Stimulated activated CD8-positive, alpha-beta memory T cell treated with anti-CD3 and anti-CD28 coated beads, Interleukin-4, amount 100 ng/mL, for 48 hours (primary cell): ENCODE measurements at places on chromosomes 11 and 22.

DNA sequence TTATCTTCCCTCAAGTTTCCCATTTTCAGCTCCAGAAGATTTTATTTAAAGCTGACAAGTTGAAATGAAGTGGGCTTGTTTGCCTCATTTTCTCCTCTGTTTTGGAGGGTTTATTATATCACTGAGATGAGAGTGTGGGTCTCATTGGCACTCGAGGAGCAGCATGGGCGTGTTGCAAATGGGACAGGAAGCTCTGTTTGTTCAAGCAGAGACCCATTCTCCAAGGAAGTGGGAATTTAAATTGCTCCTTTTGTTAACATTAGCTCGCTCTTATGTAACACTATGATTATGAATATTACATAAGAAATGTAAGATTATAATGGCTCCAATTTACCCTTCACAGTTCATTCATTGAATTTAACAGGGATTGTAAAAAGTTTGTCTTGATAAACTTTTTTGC is 317.7 kb upstream of the CTSC start:
- DNase-seq, result no peak

- DNase-seq, result no peak
Measured at GRCh38 chr11:35474688-35475087, 50.7 kb downstream of the PAMR1 start.

DNA sequence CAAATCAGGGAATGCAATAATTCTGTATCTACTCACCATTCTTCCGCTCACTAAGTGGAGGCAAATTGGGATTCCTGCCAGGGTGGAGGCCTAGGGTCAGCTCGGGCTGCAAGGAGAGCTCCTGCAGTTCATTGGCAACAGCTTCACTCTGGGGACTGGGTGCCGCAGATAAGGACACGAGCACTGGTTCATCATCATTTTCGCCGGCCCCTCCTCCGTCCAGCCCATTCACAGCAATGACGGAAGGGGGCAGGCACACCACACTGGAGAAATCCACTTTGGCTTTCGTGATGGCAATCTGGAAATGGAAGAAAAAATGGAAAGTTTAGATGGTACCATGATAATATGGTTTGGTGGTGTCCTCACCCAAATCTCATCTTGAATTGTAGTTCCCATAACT is 84.4 kb downstream of the MRTFA start:
- DNase-seq, result no peak

DNA sequence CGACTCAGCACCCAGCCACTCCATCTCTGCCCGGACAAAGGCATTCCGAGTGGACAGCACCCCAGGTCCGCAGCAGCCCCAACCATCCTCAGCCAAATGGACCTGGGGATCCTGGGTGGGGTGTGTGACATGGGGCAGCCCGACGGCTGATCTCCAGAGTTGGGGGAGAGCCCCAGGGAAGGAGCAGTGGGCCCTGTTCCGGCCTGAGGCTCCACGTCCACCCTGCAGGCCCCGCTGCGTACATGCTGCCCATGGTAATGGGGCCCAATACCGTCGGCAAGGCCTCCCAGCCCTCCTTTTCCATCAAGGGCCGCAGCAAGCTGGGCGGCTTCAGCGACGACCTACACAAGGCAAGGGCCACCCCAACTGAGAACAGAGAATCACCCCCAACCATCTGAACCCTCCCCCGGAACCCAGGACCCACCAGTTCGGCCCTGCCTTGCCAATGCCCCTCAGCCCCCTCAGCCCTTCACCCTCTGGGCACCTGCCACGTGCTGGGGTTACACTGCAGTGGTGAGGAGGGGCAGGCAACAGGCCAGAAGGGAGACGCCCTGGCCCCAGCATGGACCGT is 5.4 kb downstream of the SCGB1C1 start:
- DNase-seq, result no peak

GRCh38 chr11:68373189-68373814 is 60.9 kb downstream of the LRP5 start:
- DNase-seq, result no peak

- DNase-seq, result no peak
Measured at GRCh38 chr11:23078289-23078971, 218.2 kb upstream of the CCDC179 start.

GRCh38 chr11:61635787-61636186 is 44.4 kb upstream of the DAGLA start:
- no peak for DNase-seq

DNA sequence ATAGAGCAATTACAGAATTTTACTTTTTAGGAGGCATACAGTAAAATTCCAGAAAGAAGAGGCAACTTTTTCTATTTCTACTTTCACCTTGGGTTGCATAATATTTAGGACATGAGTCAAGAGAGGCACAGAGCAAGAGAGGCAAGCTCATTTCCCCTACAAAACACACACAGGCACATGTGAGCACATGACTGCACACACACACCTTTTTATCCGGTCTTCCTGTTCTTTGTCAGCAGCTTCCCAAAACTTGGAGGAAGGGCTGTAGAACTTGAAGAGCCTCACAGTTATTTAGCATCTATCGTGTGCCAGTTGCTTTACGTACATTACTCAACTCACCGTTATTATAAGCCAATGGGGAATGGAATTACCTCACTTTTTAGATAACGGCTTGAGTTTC is 37.8 kb upstream of the CCDC179 start:
- no peak for DNase-seq

- no peak for DNase-seq
Measured at GRCh38 chr22:34669001-34669400, 397.0 kb upstream of the ISX start.

DNA sequence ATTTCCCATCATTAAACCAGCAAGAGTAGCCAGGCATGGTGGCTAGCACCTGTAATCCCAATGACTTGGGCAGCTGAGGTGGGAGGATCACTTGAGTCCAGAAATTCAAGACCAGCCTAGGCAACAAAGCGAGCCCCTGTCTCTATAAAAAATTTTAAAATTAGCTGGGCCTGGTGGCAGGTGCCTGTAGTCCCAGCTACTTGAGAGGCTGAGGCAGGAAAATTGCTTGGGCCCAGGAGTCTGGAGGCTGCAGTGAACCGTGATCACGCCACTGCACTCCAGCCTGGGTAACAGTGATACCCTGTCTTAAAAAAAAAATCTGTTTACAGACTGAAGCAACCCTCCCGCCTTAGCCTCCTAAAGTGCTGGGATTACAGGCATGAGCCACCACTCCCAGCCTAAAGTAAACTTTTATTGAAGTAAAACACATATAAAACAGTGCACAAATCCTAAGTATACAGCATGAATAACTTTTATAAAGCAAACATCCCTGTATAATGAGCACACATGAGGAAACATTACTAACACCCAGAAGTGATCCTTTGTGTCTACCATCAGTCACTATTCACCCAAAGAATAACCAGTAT is 12.6 kb downstream of the UCP3 start:
- peak; percentile 30 for DNase-seq

- DNase-seq, result no peak
Measured at GRCh38 chr11:35413598-35413997, 5.8 kb downstream of the SLC1A2 start.

DNA sequence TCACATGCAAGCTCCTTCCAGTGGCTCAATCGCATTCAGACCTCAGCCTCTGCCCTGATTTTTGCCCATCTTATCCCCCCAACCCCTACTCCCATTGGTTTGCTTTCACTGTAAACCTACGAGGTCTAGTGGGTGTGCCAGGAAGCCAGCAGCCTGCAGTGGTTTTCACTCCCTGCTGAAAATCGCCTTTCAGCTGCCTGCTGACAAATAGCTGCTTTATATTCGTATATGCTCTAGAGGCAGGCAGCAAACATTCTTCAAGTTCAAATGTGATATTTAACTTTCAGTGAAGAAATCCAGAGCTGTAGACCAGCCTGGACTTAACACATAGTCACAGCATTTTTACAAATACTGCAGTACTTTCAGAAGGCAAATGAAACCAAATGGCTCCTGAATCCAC is 92.8 kb upstream of the APOA1 start:
- peak; percentile 49 for DNase-seq

- DNase-seq, result no peak
Measured at GRCh38 chr11:134453441-134453840, 41.4 kb upstream of the B3GAT1 start.

DNA sequence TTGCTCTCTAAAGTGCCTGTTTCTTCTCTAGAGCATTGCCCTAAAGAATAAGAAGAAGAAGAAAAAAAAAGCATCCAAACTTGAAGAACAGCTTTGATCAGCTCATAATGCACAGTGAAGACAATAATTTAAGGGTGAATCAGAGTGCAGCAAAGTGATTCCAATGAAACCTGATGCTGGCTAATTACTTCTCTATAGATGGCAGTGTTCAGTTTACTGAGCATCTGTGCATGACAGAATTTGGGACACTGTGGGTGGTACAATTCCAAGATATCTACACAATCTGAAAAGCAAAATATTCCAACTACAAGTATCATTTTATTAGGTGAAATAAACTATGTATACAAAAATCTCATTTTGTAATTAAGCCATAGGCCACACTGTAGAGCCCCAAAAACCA is 450.5 kb upstream of the CCDC90B start:
- DNase-seq, result no peak

DNA sequence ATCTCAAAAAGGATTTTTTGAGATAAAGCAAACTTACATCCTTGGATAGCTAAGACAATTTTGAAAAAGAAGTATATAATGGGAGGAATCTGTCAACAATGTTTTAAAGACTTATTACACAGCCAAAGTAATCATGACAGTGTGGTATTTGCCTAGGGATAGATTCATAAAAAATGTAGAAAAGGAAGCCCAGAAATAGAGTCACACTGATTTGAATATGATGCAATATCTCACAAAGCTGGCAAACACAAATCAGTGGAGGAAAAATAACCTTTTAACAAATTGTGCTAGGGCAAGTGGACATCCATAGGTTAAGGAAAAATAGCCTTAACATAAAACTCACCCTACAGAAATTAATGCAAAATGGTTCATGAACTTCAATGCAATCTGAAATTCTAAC is 6.0 kb downstream of the XKR3 start:
- DNase-seq, result no peak

DNA sequence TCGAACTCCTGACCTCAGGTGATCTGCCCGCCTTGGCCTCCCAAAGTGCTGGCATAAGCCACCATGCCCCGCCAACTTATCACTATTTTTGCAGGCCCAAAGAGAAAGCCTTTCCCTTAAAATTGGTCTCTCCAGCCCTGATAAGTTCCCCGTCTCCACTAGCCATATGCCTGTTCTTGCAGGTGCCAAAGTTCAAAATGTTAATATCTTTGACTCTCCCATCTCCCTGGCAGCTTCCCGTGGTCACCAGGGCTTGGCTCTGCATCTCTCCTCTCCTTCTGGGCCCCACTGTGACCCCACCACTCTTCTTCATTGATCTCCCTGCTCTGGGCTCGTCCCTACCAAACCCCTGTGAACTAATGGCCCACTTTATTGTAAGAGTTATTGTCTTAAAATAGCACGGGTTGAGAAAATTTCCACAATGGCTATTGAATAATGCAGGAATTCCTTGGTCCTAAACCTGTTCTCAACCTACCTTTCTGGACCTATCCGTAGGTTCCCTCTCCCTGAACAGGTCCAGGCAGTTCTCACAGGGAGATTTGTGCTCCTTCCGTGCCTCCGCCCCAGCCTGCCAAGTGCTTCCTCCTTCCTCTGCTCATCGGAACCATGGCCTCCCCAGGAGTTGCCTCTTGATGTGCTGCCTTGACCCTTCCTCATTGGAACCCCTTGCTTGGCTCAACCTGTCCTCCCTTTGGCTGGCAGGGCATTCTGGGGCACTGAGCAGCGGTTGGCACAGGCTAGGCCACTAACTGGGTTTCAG is 147.5 kb downstream of the DSCAML1 start:
- DNase-seq, result no peak

- DNase-seq, result no peak
Measured at GRCh38 chr11:42596576-42597145, 715.1 kb upstream of the API5 start.

- no peak for DNase-seq
Measured at GRCh38 chr11:111319296-111319695, 20.9 kb downstream of the POU2AF3 start.

DNA sequence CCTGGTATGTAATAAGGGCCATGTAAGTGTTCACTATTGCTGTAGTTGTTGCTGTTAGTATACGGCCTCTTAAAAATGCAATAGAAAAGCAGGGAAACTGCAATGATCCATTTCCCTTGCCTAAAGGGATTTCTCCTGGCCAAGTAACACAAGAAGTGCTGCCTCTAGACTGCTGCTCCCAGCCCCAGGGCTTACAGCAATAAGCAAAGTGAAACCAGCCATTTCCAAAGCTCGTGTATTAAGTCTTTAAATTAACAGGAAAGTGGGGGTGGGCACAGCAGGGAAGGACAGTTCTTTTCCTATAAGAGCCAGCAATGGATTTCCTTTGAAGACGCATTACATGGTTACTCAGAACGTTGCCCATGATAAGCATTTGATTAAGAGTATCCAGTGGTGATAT is 36.9 kb upstream of the WT1 start:
- DNase-seq, result no peak

DNA sequence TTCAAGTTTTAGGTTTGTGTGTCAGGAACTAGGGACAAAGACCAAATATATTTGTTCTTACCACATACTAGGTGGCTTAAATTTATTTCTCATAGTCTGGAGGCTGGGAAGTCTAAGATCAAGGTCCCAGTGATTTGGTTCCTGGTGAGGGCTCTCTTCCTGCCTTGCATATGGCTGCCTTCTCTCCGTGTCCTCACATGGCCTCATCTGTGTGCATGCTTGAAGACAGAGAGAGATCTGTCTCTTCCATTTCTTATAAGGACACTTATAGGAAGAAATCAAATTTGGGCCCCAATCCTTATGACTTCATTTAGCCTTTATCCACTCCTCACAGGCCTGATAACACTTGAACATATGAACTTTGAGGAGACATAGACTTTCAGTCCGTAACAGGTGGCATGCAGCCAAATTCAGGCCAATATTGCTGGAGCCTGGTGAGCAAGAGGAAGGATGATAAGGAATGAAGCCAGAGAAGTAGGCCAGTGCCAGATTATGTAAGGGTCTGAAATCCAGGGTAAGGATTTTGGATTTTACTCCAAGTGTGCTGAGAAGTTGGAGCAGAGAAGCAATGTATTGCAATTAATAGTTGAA is 35.1 kb downstream of the TTC17 start:
- no peak for DNase-seq
